ENCODE measurements at places on chromosomes 12 and 14.
A peak's percentile ranks its signal among the peaks of the same experiment; 100 is the strongest.

GRCh38 chr12:118377021-118377883, 897 bp downstream of the SUDS3 start:
- DNase-seq = no peak

GRCh38 chr12:46944088-46944487, 118.3 kb upstream of the SLC38A4 start:
- peak; percentile 59 for DNase-seq

GRCh38 chr12:57524814-57525614, 2.4 kb downstream of the MBD6 start:
- DNase-seq = no peak

GRCh38 chr12:110543252-110543959, 39.7 kb downstream of the PPTC7 start:
- peak; percentile 93 for DNase-seq

DNA sequence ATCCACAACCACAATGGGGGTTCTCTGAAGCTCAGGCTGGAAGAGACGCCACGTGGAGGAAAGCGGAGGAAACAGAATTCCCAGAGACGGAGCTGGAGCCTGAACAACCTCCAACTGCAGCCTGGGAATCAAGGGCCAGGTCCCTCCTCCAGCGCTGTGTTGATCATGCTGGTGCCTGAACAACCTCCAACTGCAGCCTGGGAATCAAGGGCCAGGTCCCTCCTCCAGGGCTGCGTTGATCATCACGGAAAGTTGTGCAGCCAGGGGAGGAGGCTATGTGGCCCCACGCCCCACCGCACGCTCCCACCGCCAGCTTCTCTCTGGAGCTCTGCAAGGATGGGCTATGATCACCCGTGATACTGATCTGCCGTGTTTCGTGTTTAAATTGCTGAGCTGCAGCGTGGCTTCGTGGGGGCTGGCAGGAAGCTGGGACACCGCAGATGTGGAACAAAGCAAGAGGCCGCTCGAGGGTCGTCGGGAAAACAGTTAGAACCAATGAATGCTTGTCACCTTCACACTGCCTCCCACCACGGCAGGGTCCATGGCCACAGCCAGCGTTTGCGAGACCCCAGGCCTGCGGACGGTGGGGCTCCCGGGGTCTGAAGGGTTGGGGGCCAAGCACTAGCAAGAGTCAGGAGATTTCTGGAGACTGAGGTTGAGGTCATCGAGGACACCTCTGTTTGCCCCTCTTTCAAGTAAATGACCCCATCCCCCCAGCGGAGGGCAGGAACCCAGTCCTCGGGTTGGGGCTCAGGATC, 51.8 kb upstream of the FBRSL1 start:
- no peak for DNase-seq

DNA sequence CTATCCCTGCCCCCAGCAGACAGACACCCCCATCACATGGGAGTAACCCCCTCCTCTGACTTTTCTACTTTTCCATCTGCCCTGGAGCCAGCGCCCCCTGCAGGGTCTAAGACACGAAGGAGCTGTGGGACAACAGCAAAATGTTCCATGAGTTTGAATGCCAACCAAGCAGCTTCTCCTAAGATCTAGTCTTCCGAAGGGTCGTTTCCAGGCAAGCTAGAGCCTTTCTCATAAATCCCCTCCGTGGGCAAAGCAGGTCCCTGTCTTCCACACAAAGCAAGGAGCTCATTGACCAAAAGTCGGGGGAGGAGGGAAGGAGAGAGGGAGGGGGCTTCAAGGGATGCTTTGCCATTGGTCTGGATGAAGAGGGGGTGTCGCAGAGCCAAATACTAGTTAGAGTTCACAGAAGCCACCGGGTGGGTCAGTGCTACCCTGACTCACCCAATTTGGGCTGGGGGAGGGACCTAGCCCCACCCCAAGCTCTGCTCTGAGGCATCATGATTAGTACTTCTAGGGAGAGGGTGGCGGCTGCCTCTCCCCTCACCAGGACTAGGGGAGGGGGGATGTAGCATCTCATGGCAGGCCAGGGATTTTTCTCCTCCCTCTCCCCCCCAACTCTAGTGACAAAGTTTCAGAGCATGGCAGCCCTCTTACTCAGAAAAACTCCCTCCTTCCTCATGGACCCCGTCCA, 1.6 kb downstream of the MSI1 start:
- no peak for DNase-seq

DNA sequence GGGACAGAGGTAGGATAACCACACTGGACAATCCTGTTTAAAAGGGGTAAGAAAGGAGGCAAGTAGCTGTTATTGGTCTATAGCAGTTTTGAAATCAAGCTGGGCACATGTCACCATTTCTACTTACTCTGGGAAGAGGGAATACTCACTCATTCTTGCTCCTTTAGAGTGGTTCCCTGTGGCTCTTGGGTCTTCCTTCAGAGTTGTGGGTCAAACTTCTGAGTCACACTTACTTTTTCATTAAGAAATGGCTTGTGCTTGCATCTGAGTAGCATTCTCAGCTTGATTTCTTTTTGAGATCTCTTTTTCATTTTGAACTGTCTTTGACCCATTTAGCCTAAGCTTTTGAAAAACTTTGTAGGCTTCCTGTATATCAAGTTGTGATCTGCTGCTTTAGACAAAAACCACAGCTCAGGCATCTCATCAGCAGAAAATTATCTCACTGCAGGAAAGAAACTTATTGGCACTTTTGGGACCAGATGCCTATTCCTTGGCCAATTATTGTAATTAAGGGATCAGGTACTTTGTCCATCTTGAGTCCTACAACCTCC, 122.2 kb downstream of the AEBP2 start:
- DNase-seq = peak; percentile 44

DNA sequence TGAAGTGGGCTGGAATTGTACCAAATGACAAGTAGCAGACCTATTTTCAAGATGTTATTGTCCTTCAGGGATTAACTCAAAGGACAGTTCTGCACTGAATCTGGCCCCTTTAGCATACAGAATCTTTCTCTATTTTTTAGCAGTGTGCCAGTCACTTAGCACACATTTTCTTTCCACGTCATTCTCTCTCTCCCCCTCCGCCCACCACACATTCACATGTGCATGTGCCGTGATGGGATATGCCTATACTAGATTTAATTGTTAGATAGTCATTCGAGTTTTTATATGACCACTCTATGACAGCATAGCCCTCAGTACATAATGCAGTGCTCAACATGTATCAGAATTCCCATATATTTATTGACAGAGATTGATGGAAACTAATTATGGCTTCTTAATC, 129.1 kb downstream of the KCNC2 start:
- no peak for DNase-seq

- DNase-seq = peak; percentile 80
Measured at GRCh38 chr14:93943052-93943451, 15.9 kb downstream of the FAM181A start.

- no peak for DNase-seq
Measured at GRCh38 chr14:98900798-98901197, 371.2 kb downstream of the BCL11B start.

- no peak for DNase-seq
Measured at GRCh38 chr12:42173961-42174521, 29.4 kb upstream of the GXYLT1 start.

- DNase-seq = no peak
Measured at GRCh38 chr12:82097877-82098276, 260.3 kb downstream of the CCDC59 start.

- peak; percentile 16 for DNase-seq
Measured at GRCh38 chr12:63821781-63822251, 22.7 kb upstream of the SRGAP1 start.

- DNase-seq = no peak
Measured at GRCh38 chr14:105378873-105379685, 19.3 kb upstream of the TEX22 start.

- no peak for DNase-seq
Measured at GRCh38 chr12:6212086-6212485, 11.9 kb downstream of the CD9 start.

DNA sequence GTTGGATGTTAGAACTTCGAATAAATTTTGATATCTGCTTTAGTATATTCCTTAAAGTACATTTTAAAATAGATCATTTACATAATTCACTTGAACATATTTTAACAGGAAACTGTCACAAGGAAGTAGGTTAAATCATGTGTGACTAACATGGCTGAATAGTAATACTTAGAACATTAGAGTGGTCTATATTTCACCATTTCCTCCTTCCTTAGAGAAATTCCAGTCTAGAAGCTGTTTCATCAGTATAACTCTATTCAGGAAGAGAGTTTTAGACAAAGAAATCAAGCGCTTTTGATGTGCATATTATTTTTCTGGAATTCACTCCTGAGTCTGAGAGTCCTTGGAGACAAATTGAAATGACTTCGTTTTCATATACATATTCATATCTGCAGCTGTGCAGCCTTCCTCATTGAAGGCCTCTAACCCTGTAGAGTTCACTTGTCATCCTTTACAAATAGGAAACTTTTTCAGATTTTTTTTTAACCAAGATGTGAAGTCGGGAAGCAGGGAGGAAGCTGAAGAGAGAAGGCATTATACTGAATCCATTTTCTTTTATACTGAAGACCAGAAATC, 28.4 kb downstream of the IRAK3 start:
- DNase-seq = no peak

- peak; percentile 58 for DNase-seq
Measured at GRCh38 chr14:104979758-104980610, 1.8 kb upstream of the AHNAK2 start.

DNA sequence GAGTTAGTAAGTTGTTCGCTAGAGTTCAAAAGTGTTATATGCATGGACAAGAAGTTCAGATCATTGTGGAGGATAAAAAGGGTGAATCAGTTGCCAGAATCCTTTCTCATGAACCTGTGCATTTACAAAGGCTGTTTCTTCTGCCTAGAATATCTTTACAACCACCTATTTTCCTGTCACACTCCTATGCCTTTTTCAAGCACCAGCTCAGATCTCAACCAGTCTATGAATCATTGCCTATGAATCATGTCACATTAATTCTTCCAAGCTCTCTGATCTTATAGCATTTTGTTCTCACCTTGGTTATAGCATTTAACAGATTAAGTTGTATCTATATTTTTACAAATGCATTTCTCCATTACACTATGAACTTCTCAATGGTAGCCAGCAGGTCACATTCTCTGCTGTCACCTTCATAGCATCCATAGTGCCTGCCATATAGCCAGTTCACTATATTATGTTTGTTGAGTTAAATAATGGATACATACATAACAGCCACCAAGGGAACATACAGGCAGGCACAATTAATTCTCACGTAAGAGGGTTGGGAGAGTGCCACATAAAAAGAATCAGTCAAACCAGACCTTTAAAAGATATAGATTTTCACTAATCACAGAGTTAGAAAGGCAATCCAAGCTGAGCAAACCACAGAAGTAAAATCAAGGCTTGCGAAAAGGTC, 573.0 kb downstream of the FOXG1 start:
- no peak for DNase-seq

- no peak for DNase-seq
Measured at GRCh38 chr14:44804391-44804790, 157.4 kb downstream of the KLHL28 start.

DNA sequence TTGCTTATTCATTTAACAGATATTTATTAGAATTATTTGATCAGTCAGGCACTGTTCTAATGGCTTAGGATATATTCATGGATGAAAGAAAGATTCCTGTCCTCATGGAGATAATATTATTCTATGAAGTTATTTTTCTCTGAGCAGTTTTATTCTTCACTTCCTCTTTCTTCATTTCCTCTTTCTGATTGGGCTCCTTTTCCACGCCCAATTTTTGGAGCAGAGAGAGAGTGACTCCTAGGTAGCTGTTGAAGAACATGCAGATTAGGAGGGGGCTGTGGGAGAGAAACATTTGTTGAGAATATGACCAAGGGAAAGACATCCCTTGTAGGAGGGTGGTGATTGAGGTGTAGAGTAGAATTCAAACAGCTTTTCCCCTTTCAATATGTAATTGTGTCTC, 6.0 kb upstream of the YARS2 start:
- no peak for DNase-seq

- DNase-seq = peak; percentile 47
Measured at GRCh38 chr12:28374556-28374955, 184.3 kb downstream of the CCDC91 start.

DNA sequence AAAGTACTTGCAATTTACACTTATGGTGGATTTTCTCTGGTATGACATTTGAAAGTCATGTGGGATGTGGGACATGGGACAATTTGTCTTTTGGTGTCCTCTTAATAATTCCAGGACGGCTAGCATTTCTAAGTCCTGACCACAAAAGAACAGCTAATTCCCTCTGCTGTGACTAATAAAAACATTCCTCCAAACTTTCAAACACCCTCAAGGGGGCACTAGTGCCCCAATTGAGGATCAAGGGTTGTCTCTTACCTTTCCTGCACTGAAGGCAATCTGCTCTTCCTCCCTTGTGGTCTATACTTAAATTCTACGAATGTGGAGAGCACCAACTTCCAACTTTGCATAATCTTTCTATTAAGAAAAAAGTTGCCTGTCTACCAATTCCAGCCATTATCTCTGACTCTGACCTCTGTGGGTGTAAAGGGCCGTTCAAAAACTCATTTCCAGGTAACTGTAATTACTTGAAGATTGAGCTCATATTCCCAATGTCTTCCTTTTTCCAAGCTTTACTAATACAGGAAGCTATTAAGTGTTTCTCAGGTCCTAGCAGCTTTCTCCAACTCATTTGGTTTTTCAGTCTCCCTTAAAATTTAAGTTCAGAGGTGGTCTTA, 210.2 kb downstream of the PTPRO start:
- peak; percentile 76 for DNase-seq

GRCh38 chr12:76143343-76144244, 59.1 kb upstream of the NAP1L1 start:
- no peak for DNase-seq

- peak; percentile 29 for DNase-seq
Measured at GRCh38 chr14:57502586-57503254, 9.1 kb upstream of the CCDC198 start.

GRCh38 chr12:2804393-2805142, 7.9 kb upstream of the ITFG2 start:
- DNase-seq = peak; percentile 74

GRCh38 chr14:38233218-38233617, 22.7 kb downstream of the CLEC14A start:
- DNase-seq = no peak

DNA sequence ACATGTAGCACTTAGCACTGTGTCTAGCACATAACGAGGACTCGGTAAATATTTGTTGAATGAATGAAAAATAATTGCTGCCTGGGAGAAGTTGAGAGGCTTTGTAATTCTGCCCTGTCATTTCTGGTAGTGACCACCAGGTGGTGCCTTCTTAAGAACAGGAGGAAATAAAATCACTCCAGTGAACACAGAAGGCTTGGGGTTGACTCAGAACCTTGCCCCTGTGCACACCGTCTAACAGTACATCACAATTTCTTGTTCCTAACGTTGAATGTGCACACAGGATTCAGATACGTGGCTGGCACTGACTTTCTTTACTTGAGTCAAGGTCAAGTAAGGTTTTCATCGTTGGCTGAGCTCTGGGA, 91.8 kb downstream of the RGS6 start:
- DNase-seq = peak; percentile 3

DNA sequence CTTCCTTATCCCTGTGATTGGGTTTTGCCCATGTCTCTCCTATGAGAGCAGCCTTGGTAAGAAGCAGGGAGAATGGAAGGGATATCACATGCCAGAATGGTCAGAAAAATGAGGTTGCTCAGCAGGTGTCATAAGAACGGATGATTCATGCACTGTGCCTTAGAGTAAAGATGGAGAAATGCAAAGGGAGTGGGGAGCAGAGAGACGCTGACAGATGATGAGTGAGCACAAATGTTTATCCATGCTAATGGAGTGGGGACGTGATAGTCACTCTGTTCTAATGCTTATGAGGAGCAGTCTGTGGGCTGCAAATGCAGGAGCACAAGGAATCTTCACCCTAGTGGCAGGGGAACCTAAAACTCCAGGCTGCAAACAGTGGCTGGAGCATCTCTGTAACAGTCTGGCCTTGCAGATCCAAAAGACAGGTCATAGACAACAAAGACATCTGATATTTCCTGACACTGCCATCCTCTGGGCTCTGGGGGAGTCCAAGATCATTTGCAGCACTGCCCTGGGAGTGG, 243.2 kb downstream of the CACNA1C start:
- DNase-seq = peak; percentile 84

All from astrocyte of the spinal cord (primary cell).